NCI-H524 treated with DMSO at 0.1 percent for 48 hours (cell line): ENCODE measurements at places on chromosomes 2 and 18.

DNA sequence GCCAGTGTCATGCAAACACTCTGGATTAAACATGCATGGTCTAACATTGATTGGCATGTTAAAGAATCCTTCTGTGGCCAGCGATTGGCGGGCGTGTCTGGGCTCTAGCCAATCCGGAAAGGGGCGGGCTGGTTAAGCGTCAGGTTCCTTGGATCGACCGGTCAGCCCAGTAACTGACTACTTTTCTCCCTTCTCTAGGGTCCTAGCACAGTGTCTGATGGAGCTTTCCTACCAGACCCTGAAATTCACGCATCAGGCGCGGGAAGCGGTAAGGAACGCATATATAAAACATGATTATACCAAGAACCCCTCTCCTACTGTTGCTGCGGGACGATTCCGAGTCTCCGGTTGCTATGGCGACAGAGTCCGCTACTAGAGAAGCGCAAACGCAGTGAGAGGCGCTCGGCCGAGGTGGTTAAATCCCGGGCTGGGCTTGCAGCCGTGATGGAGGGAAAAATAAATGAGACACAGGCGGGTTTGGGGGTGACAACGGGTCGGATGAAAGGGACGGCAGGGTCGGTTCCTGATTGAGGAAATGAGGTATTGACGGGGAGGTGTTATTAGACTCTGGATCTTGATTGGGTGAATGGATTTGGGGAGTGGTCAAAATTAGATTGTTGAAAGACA, 29.4 kb downstream of the KATNAL2 start:
- DNase-seq = peak; percentile 75

- DNase-seq = no peak
These were observed 6.1 kb downstream of the CTDSP1 start for GRCh38 chr2:218405746-218406208.

DNA sequence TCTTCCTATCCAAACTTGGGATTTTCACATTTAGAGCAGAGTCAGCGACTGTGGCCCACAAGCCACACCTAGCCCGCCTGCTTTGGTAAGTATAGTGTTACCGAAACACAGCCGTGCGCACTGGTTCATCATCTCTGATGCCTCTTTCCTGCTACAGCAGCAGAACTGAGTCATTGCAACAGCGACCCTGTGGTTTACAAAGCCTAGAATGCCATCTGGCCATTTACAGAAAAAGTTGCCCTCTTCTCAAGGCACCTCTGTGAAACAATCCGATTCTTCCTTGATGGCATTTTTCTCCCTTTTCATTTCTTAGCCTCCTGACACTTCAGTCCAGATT, 10.7 kb upstream of the IAH1 start:
- no peak for DNase-seq

- DNase-seq = no peak
These were observed 69.9 kb downstream of the SH3BP4 start for GRCh38 chr2:235021752-235022151.

DNA sequence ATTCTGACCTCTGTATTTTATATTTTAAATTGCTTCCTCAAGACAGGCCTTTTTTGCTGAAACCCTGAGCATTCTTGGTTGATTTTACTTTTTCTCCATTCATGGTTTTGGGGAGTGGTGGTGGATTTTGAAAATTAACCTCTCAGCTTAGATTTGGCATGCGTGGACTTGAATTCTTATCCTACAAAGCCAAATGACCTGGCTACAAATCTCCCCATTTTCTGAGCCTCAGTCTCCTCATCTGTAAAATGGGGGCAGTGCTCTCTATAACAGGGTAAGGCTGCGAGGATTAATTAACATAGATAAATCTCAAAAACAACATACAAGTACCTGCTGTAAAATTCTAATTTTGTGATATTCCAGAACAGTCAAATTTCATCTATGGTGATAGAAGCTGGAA, 103.4 kb upstream of the CDCA7 start:
- DNase-seq = no peak

- no peak for DNase-seq
These were observed 18.0 kb upstream of the NR4A2 start for GRCh38 chr2:156350374-156351142.

GRCh38 chr2:85922199-85922598, 33.4 kb upstream of the ST3GAL5 start:
- DNase-seq = no peak

DNA sequence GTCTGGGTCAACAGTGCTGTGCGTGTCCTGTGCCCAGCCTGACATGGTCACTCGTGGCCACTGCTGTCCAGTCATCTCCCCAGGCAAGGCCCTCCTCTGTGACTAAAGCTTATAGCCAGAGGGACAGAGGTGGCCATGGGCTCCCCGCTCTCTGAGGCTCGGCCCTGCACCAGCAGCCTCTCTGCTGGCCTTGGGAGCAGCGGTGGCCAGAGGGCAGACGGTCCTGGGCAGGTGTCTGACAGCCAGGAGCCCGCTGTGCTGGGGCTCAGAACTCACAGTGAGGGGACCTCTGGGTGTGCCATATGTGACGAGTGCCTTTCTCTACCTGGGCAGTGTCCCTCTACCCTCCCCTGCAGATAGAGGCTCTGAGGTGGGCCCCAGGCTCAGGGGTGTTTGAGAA, 98.7 kb downstream of the FAM210A start:
- no peak for DNase-seq

DNA sequence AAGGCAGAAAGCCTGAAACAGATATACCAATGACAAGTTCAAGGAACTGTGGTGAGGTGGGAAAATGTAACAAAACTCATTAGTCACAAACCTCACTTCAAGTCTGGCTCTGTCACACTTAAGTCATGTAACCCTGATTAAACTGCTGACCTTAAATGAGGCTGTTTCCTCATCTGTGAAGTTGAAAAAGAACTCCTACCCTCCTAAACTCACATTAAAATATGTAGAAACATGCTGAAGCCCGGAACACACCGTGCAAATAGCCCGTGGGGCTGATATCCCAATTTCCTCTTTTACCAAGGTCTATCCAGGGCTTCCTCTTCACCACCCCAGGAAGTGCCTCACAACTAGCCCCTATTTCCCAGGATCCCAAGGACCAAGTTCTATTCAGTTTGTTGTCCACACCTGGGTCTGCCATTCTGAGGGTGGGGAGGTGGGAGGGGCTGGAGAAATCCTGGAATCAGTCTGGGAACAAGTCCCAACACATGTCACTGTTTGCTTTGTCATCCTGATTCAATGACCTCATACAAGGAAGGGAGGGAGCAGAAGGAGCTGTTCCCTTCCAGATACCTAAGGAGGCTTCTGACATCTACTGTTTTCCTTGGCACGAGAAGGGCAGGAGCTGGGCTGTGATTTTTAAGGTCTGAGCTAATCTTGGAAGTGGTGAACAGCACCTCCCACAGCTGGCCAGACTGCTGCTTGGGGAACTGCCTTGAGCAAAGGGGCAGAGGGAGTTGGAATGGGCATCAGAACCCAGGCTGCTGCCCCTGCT, 42.3 kb downstream of the SLC4A1AP start:
- DNase-seq = no peak

DNA sequence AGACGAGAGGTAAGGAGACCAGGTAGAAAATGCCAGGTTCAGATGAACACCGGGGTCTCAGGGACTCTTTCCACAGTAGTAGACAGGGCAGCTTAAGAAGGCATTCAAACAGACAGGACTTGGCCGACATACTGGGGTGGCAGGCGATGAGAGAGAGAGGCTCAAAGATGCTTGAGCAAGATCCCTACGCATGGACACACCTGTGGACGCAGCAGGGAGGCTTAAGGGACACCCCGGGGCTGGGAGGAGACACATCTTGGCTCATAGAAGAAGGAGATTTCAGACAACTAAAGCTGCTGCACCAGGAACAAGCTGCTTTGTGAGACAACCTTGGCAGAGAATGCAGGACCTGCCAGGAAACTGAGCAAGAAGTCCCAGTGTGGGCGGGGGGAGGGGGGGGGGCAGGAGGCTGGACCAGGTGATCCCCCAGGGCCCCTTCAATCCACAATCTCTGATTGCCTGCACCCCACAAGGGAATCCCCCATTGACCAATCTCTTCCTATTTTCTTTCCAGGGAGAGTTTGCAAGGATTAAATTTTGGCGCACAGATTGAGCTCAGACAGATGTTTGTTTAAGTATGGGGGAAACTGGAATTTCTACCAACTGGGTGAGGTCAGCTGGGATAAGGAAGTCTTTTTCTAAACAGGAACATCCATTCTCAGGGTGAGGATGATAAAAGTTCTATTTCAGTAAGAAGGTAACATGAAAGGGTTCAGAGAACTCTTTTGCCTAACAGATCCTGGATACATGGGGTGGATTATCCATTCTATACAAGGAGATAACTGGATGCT, 400.7 kb downstream of the NBAS start:
- DNase-seq = peak; percentile 8

GRCh38 chr18:991441-991840, 86.8 kb downstream of the ADCYAP1 start:
- DNase-seq = no peak

DNA sequence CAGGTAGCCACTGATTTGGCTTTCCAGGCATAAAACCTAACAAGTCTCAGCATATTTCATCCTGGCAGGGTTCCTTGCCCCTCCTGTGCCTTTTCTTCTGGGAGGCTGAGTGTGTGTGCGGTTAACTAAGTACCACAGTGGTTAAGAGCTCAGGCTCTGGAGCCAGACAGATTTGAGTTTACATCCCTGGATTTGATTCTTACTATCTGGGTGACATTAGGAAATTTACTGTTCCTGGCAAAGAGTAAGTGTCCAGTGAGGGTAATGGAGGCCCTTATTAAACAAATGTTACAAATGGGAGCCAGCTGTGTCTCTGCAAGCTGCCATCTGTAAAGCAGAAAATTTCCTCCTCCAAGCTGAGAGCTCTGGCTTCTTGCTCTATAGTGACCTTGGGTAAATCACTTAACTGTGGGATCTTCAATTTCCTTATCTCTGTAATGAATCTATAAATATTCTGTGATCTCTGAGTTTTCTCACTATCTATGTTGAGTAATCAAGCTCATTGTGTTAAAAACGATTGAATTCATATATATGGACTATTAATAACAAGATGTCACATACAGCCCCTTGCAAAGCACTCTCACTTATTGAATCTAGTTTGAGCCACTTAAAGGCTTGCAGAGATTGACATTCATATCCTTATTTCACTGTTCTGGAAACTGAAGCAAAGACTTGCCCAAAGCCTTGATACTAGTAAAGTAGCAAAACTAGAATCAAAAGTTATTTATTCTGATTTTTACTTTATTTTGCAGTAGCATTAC, 6.5 kb upstream of the COBLL1 start:
- DNase-seq = peak; percentile 65

DNA sequence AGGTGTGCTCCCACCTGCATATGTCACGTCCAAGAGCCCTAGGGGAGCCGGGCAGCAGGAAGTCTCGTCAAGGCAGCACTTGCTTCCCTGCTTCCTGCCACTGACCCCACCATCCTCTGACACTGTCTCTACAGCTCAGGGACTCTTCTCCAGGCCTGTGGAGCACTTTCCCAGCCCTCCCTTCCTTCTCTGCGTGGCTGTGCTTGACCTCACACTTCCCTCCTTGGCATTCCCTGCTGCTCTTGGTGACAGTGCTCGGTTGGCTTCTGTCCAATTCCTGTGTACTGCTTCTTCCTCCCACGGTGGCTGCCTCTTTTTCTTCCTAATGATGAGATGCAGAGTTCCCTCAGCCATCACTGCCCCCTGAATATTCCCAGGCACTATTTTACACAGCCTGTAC, 2.8 kb downstream of the CIDEA start:
- no peak for DNase-seq

DNA sequence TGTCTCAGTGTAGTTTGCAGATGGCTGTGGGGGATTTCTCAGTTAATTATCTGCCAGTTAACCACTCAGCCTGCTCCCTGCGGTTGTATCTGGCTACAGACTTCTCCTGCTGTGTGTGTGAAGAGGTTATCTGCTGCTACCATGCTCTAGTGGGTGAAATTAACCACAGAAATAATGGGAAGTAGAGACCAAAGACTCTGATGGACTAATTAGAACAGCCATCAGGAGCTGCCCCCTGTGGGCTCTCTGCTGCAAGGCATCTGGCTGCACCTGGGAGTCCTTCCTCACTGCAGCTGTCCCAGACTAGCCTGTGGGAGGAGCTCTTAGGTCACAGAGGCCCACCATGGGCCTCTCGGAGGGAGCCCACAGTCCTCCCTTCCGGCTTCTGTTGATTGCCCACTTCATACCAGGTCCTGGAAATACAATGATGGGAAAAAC, 66.6 kb downstream of the CTIF start:
- DNase-seq = no peak

GRCh38 chr2:44191739-44192138, 23.1 kb downstream of the PPM1B start:
- no peak for DNase-seq

GRCh38 chr18:74489676-74490075, 6.5 kb upstream of the CNDP2 start:
- DNase-seq = no peak

DNA sequence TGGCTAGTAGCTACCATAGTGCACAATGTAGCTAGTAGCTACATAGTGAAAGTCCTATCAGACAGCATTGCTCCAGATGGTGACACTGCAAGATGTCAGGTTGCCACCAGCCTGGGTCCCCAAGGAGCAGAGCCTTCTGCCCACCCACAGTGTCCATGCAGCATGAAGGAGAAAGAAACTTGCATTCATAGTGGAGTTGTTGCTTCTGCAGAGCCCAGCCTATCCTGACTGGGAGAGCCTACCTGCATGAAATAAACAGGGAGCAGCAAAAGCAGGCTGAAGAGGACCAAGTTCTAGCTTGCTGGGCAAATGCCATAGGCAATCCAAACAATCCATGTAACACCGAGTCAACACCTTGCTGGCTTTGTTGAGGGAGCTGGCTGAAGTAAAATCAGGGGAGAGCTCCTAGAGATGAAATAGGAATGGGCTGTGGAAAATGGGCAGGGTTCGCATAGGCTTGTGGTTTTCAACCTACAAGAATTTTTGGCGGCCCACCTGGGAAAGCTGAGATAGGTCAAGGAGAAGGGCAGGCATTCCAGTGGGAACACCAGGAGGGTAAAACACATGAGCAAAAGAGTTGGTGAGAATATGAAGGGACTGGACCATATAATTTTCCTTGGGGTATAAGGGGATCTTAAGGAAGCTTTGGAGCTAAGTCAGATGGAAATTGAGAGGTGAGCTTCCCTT, 195.8 kb downstream of the CYP26B1 start:
- DNase-seq = no peak

DNA sequence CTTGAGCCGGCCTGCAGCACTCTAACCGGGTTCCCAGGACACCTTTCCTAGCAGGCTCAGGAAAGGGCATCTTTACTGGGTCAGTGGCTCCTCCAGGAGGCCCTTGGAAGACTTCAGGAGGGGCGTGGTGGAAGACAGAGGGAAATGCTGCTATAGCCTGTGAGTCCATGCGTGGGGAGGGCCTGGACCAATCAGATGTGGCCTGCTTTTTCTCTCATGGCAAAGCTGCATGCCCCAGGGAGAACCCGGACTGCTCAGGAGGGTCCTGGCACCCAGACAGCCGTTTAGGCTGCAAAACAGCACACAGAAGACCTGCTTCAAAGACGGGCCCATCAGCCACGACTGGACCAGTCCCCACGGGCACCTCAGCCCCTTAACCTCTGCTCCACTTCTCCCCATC, 84.4 kb downstream of the EIPR1 start:
- no peak for DNase-seq
